Small intestine (tissue), 16 donors: ENCODE measurements at places on chromosomes 3 and 15. TPM values are rescaled to one million over a fixed set of nuclear protein-coding genes. Genes with fewer than 3 reads are reported as not detected.

DNA sequence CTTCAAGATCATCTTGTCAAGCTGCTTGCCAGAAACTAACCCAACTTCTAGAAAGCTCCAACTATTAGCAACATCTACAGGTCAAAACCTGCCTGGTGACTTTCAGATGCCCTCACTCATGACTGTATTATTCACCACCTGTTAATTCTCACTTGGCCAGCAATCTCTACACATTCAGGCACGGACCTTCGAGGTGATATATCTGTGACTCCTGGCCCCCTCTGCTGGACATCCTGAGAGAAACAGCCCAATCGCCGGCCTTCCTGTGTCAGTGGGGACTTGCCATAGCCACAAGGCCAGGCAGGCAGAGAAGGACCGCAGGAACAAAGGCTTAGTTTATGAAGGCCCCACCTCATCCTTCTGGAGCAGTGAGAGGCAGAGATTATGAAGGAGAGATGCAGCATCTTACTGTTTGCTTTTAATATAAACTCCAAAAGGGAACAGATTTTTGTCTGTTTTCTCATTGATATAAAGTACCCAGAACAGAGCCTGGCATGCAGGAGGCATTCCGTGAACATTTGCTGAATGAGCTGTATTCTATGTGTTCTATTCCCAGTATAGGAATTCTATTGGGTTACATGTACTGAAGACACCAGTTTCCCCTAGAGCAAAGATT is 24.4 kb upstream of the OCA2 start:
- peak; percentile 72 for DNase-seq

DNA sequence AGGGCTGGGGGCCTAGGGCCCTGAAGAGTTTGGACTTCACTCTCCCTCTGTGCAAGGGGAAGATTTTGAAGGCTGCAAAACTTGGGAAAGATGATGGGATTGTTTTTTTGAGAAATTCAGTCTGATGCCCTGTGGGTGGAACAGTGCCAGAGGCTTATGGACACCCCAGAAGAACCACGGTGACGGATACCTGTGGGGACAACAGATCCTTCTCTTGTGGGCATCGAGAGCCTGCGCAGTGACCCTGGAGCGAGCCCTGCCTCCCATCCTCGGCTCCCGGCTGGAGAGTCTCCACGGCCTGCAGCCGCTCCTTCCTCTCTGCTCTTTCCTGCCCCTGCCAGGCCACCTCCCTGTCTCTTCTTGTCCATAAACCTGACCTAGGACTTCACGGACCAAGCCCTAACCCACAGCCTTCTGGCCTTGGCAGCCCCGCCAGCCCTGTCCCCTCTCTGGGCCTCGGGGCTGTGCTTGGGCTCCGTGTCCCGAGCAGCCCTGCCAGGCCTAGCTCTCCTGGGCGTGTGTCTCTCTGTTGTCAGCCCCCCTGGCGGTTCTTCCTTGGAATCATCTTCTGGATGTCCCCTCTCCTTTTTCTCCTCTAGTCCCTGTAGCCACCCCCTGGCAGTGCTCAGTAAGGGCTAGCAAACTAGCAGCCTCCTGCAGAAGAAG is 98.4 kb downstream of the VGLL4 start:
- no peak for DNase-seq

GRCh38 chr15:61511089-61511488 is 282.0 kb upstream of the RORA start:
- DNase-seq, result no peak

DNA sequence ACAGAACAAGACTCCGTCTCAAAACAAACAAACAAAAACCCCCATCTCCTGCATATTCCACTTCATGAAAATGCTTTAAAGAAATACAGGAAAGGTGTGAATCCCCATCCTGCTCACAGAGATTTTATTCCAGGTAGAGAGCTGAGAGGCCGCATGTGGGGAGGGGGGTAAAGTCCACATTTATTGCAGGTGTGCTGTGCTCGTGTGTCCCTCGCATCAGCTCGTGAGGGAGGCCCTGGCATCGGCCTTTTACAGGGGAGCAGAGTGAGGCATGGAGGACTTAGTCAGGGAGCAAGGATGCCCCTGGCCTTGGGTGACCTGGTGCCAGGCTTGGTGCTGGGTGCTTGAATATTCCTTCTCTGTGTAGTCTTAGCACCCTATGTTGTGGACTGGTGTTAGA is 413.5 kb upstream of the C2CD4B start:
- peak; percentile 90 for DNase-seq

GRCh38 chr15:48842501-48842900 is 31.6 kb upstream of the CEP152 start:
- no peak for DNase-seq

DNA sequence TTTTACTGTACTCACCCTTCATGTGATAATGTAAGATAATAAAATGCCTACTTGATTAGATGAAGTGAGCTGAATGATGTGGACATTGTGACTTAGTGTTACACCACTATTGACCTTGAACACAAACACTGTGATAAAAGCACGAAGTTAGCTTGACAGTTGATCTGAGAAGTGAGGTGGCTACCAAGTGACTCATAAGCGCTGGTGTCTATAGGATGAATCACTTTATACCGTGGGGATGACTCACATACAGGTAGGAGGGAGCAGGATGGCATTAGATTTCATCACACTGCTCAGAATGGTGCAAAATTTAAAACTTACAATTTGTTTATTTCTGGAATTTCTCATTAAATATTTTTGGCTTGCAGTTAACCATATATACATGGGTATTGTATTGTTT is 174.7 kb upstream of the CNTN3 start:
- DNase-seq, result no peak

DNA sequence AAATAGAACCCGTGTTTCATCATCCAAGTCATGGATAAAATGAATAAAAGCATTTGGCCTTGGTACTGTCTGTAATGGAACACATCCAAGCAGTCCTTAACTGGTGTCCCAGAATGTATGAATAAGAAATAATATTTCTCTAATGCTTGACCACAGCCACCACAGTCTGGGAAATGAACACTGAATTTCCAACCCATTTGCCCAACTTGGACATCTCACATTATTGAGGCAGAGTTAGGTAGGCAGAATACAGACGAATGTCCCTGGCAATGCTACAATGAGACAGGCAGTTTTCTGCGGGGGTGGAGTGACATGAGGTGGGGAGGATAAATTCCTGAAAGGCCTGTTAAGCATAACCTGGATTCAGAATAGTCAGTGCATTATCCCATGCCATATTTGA is 245.7 kb downstream of the ZIC1 start:
- no peak for DNase-seq

DNA sequence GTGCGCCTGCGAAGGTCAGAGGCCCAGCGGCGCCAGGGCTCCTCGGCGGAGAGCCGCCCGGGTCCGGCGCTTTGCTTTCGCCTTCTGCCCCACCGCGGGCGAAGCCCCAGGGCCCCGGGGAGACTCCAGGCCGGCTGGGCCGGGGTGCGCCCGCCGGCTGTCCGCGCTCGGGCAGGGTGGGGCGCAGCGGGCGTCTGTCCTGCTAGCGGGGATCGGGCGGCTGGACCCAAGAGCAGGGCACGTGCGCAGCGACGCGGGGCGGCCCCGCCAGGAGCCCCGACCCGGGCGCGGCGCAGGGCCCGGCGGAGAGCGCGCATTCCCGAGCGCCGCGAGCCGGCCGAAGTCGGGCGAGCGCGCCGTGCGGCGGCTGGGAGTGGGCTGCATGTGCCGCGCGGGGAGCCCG is 569 bp upstream of the ALDH1A3 start:
- DNase-seq, result no peak

- peak; percentile 58 for DNase-seq
Measured at GRCh38 chr3:50299929-50300680, 900 bp upstream of the HYAL3 start.

DNA sequence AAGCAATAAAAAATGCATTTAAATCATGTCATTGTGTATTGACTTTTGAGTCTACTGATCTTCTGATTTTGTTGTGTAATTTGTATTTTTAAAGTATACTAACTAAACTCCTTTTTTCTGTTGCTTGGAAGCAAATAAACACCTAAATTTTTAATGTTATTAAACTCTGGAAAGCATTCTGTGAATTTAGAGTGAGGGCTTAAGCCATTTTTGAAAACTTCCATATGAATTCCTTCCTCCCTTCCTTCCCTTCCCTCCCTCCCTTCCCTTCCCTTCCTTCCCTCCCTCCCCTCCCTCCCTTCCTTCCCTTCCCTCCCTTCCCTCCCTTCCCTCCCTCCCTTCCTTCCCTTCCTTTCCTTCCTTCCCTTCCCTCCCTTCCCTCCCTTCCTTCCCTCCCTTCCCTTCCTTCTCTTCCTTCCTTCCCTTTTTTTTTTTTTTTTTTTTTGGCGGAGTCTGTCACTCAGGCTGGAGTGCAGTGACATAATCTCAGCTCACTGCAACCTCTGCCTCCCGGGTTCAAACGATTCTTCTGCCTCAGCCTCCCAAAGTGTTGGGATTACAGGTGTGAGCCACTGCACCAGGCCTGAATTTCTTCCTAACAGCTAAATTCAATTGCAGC is 56.6 kb upstream of the SENP5 start:
- no peak for DNase-seq

DNA sequence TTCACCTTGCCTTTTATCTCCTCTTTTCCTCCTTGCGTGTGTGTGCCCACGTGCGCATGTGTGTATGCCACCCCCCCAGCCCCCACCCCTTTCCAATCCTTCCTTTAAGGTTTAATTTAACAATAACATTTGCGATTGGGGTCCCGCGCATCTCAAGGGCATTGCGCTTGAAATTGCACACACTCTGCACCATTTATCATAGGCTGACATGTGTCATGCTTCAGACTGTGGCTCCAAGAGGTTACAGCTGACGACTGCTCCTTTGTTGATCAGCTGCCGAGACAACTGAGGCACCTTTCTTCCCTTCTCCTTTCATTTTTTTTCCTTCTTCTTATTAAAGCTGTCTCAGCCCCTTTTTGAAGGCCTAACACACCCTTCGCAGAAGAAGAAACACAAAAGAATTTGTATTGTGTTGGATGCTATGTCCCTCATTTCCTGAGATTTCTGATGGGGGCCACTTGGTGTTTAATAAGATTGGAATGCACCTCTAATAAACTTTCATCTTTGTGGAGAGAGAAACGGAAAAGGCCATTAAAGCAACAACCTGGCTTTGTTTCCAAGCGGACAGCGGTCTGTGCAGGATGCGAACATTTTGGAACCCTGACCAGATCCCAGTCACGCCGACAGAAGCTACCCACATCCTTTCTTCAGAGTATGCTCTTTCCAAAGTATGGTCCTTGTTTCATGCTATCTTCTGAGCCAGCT is 470.1 kb downstream of the MCTP2 start:
- DNase-seq, result no peak

GRCh38 chr15:72809329-72809728 is 25.8 kb upstream of the ADPGK start:
- no peak for DNase-seq

- DNase-seq, result peak; percentile 52
Measured at GRCh38 chr3:161854232-161854771, 357.7 kb downstream of the OTOL1 start.

DNA sequence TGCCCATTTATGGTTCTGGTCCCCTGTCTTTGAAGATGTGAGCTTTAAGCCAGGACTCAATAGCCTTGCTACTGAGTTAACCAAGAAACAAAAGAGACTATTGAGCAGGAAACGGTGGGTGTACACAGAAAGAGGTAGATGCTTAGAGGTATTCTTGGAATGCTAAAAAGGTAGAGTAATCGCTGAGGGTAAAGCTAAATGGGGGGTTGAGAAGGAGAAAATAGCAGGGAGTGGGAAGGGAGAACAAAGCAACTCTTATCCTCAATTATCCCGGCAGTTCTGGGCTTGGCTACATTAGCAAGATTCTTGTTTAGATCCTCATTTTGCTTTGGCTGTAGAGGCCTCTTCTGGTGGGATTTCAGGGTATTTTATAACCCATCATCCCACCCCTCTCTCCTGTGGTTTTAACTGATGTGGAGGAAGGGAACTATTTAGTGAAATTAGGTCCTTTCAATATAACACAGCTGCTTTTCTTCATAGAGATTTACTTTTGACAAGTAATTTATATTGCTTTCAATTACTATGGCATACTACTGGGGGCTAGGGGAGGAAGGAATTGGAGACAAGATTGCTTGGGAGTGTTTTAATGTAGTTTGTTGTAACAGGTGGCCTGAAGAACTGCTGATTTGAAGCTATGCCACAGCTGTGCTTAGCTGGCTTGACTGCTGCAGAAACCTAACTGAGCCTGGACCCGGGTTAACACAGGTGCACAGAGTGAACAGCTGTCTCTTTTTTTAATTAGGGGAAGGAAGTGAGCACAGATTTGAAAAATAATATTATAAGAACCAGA is 234.3 kb upstream of the CCDC54 start:
- no peak for DNase-seq

GRCh38 chr3:22474706-22475445 is 723.9 kb upstream of the ZNF385D start:
- DNase-seq, result no peak

- no peak for DNase-seq
Measured at GRCh38 chr15:33119865-33120264, 74.6 kb downstream of the FMN1 start.

GRCh38 chr3:168249205-168249549 is 153.5 kb upstream of the GOLIM4 start:
- DNase-seq, result peak; percentile 1

- no peak for DNase-seq
Measured at GRCh38 chr3:126490619-126491018, 14.9 kb upstream of the ZXDC start.

- DNase-seq, result no peak
Measured at GRCh38 chr3:177735431-177735830, 538.1 kb upstream of the TBL1XR1 start.

GRCh38 chr3:166283840-166284239 is 446.6 kb upstream of the BCHE start:
- DNase-seq, result no peak

DNA sequence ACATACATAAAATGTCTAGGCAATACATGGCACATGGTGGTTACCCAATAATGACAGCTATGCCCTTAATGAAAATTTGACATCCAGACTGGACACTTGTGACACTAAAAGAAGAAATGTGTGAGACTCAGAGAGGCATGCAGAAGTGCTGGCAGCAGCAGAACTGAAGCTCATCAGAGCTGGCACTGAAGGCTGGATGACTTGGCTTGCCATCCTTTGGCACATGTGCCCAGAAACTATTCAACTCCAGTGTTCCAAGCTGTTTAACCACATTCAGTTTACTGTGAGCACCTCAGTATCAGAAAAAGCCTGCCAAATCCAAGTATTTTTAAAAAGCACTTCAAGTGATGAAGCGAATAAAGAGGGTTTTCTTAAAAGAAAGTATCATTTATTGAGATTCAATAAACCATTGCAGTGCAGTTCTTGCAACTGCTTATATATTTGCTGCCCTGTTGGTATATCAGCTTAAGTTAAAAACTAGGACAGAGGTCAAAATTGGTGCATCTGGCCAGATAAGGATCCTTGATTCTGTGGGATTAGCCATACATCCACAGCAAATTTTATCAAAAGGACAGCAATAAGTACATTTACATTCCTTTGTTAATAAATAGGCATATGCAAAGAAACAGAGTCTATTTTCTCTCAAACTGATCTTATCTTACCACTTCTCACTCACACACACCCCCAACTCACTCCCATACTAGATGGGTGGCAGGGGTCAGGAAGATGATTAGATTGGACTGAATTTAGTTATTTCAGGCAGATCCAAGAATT is 15.8 kb downstream of the IGSF11 start:
- no peak for DNase-seq

Gene ALDH1L1
- polyA plus RNA-seq, result 58.7 TPM

Gene UCN2
- not detected for polyA plus RNA-seq

Gene PBRM1
- 7.0 TPM for polyA plus RNA-seq

Gene ATR
- 5.1 TPM for polyA plus RNA-seq

Gene BLM
- polyA plus RNA-seq, result 4.8 TPM

Gene LYZL4
- polyA plus RNA-seq, result not detected

Gene FHIT
- polyA plus RNA-seq, result 8.1 TPM

Gene ATP8B4
- 4.9 TPM for polyA plus RNA-seq

Gene ALDH1A3
- polyA plus RNA-seq, result 3.8 TPM

Gene GPR149
- not detected for polyA plus RNA-seq

Gene HEG1
- polyA plus RNA-seq, result 0.45 TPM

Gene TIMP4
- polyA plus RNA-seq, result 3.8 TPM
